ENCODE measurements at places on chromosomes 6 and 20.

DNA sequence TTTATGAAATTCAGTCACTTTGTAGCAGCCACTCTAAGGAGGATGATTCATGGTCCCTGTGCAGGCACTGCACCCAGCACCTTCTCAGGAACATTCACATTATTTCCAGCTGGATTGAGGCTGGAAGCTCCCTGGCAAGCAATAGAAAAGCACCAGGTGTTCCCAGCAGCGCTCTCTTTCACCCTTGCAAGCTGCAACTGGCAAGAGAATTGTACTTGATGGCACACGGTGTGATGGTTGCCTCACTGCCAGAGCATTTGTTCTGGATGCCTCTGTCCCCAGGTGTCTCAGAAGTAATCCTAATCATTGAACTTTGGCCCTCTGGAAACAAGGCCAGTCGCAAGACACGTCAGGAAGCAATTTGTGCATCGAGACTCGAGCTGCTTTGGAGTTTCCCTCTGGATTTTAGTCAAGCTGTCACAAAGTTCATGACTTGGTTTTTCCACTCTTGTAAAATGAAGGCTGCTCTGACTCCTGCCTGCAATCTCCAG is 24.9 kb upstream of the PHACTR2 start:
- no peak for DNase-seq

DNA sequence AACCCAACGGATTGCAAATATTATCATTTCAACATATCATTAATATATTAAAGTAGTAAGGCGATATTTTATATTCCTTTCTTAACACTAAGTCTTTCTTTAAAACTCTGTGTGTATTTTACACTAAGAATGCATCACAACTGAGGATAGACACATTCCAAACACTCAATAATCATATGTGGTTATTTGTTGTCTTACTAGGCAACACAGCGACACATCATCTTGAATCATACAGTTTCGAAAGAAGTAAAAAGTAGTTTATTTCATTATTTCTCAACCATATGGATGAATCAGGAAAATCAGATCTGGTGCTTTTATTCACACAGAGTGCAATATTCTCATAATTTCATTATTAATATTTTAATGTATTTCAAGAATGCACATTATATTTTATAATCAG is 662.4 kb downstream of the EPHA7 start:
- no peak for DNase-seq

DNA sequence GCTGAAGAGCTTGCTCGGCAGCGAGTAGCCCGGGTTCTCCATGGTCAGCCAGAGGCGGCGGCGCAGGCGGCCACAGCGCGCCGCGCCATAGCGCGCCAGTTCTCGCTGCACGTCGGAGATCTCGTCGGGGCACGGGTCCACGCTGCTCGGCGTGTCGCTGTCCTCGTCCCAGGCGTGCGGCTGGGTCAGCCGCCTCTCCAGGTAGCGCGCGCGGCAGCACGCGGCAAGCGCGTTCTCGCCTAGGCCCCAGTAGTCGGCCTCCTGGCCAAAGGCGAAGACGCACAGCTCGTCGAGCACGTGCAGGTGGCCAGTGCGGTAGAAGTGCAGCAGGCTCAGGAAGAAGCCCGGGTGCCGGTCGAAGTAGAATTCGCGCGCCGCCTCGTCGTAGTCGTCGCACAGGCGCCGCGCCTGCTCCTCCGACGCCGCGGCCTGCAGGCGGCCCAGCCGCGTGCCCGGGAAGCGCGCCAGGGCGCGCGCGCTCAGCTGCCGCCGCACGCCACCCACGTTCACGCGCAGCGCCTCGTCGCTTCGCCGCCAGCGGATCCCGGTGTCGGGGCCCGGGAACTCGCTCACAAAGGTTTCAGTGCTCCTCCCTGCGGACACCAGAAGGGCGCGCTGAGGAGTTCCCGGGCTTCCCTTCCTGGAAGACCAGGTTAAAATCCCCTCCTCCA is 2.7 kb downstream of the KCNS1 start:
- peak; percentile 74 for DNase-seq

DNA sequence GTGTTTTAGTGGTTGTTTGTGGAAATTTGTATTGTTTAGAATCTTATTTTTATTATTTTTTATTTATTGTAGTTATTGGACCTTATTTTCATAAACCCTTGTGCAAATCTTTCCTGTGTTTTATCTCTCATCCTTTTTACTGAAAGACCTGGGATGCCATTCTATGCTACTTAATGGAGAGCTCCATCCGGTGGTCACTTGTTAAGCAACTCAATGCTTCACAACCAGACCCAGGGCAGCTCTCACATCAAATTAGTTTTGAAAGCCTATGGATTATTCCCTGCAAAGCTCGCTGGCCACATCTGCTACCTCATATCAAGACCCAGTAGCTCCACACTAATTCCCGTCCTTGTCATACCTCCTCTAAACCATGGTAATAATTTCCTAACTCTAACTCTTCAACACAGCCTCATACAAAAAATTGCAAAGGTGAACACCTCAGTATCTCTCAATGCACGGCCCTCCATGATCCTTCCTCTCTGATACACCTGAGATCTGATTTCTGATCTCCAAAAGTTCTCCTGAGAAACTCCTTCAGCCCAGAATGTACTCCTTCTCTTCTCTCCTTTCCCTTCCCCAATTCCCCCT is 296.6 kb upstream of the MANEA start:
- no peak for DNase-seq

- DNase-seq, result no peak
These were observed 933.9 kb downstream of the EPHA7 start for GRCh38 chr6:92485487-92485886.

GRCh38 chr6:128676456-128676855 is 156.1 kb upstream of the PTPRK start:
- DNase-seq, result no peak

GRCh38 chr6:52180787-52181558 is 5.2 kb upstream of the IL17A start:
- no peak for DNase-seq

- no peak for DNase-seq
These were observed 172.3 kb downstream of the TMEM242 start for GRCh38 chr6:157151029-157151428.

DNA sequence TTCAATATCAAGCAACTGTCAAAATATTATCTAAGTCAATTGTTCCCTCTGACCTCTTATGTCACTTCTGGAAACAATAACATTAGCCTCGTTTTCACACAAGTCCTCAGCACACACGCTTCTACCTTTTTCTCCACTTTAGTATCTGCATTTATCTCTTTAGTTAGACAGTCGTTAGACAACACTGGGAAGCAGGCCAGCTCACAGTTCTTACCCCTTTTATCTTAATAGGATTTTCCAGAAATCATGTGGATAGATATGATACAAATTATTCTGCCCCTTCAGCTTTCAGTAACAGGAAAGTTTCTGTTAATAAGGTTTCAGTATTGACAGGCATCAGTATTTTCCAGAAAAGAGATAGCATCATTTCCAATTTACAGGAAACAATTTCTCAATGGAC is 25.9 kb upstream of the HAO1 start:
- DNase-seq, result no peak

GRCh38 chr20:50337521-50338466 is 147.2 kb downstream of the CEBPB start:
- DNase-seq, result no peak

DNA sequence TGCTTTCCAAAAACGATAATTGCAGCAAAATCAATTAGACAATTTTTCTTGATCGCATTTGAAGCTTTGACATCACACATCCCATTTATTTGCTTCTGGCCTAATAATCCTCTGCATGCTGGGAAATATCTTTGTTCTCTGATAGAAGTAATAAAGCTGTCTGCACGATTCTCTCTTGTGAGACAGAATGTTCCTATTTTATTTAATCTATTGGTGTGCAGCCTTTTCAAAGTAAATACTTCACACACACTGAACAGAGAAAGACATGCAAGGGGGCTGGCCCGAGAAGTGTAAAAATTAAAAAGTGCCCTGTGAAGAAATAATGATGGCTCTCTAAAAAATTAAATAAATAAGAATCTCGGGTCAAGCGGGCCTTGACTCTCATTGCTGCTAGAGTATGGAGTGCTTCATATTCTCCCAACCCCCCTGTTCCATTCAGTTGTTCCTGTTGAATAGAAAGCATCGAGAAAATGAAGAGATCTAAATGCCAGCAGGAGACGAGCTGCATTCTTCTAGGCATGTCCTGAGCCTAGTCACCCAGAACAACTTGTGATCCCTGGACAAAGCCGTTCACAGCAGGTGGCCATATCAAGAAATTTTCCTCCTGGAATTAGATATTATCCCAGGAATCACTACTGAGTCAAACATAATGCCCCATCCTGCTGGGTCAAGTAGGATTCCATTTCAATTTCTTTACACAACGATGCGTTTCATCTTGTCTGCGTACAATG is 625.9 kb upstream of the EPHA7 start:
- peak; percentile 79 for DNase-seq

GRCh38 chr20:50743087-50743486 is 11.7 kb downstream of the PARD6B start:
- DNase-seq, result no peak

DNA sequence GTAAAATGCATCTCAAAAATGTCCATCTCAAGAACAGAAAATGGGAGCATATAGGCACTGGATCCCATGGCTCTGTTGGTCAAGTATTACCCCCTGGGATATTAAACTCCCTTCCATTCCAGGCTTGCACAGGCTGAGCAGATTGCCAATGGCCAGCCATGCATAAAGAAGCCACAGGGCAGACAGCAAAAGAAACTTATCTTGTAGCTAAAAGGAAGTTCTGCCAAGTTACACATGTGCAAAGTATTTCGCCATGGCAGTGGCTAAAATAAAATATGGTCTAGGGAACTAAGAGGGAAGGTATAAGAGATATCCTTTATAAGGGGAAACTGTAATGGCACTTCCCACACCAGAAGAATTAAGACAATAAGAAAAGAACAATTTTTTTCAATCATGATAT is 415.6 kb upstream of the BTBD3 start:
- no peak for DNase-seq

- DNase-seq, result no peak
These were observed 204.8 kb downstream of the ADGB start for GRCh38 chr6:146803601-146804000.

DNA sequence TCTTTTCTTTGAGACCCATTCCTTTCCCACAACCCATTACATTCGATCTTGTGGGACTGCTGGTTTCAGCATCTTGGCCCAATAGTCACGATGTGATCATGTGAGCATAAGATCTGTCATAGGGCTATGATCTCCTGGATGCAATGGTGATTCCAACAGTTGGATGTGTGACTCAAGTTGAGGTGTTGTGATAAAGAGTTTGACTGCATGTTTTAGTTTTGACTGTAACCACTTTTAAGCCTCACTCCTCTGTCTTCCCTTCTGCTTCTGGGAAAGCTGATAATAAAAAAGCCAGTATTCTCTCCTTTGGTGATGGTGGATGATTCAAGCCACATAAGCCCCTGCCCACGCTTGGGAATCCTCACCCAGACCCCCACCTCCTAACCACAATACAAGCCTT is 117.0 kb upstream of the ASCC3 start:
- DNase-seq, result no peak

DNA sequence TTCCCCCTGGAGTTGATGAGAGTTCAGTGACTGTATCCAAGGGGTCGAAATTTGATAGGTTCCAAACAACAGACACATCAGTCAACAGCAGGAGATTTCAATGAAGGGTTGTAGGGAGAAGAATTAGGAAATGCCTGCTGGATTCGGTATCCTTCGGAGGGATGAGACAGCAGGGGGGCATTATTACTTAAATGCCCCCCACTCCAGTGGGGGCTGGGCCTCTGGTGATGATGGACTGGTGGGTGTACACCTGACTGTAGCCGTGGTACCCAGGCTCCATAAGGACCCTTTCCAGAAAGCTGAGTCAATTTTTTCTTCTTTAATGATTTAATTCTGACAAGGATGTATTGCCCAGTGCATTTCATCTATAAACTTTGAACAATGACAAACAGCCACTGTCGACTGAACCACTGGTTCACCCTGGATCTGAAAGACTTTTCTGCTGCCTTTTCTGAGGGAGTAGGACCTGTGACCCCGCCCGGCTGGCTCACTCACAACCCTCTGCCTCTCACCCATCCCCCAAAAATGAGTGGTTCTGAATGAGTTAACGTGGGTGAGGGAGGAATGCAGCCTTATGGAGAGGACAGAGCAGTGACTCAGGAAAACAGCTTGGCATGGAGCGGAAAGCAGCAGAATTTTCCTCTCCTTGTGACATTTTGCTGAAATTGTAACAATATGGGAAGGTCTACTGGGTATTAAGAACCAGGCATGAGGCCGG is 41.0 kb downstream of the ZMYND8 start:
- DNase-seq, result no peak

DNA sequence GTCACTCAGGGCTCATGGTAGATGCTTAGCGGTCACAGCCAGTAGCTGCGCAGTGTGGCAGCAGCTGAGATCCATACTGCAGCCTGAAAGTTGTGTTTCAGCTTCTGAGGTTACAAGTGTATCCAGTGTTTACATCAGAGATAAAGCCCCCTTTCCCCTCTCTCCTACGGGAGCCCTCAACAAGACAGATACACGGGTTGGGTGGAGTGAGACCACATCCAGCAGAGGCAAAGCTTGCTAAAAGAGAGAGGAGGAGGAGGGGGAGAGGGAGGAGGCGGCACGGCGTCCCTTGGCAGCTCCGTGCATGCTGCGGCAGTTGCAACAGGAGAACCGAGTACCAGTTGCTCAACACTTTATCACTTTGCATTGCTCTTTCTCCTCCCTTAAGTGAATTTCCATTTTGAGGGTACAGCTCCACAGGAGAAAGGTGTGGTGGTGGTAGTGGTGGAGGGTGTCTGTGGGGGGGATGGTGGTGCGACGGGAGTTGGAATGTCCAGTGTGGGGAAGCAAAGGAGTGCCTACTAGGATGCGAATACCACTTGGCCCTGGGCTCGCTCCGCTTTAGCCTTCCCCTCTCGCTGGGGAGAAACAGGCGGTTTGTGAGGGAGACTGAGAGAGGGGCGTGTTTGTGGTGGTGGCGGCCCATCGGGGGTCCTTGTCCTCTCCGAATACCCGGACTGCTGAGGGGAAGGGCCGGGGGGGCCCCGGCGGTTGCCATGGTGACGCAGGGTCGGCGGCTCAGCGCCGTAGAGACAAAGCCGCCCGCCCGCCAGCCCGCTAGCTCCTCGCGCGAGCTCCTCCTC is 405 bp upstream of the RNF182 start:
- DNase-seq, result peak; percentile 88

DNA sequence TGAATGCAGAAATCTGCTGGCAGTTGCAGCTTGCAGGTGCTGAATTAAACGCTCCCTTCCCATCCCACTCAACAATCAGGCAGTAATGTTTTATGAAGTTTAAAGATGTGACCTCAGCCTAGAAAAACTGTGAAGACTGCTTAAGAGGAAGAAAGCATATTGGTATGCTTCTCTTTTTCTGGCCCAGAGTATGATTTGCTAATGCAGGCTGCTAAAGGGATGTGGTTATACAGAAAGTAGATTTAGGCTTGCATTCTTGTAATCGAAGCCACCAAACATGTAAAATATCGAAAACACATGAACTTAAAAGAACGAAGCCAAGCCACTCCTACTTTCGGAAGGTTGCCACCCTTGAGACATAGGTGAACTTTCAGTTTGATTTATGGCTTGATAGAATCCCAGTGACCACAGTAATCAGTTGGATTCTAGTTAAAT is 40.7 kb downstream of the MAP3K5 start:
- no peak for DNase-seq

GRCh38 chr6:53264337-53264736 is 84.4 kb downstream of the ELOVL5 start:
- DNase-seq, result no peak

Data from ecto neural progenitor cell (in vitro differentiated cells).